ENCODE measurements at places on chromosomes 2 and 18.

DNA sequence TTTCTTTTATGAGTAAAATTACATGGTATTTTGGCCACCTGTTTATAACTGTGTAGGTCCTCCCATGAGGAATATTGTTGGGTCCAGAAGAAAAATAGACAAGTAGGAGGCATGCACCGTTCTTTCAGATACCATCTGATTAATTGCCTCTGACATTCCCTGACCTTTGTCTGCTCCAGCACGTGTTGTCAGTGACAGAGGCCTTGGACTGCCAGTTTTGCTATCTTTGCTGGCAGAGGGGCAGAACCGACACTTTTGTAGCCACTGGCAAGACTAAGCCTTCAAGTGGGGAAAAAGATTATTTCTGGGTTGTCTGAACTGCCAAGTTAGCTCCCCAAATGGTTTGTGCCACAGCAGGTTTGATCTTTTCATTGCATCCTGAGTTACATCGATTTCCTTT, 276.9 kb downstream of the CAMKMT start:
- DNase-seq: no peak

DNA sequence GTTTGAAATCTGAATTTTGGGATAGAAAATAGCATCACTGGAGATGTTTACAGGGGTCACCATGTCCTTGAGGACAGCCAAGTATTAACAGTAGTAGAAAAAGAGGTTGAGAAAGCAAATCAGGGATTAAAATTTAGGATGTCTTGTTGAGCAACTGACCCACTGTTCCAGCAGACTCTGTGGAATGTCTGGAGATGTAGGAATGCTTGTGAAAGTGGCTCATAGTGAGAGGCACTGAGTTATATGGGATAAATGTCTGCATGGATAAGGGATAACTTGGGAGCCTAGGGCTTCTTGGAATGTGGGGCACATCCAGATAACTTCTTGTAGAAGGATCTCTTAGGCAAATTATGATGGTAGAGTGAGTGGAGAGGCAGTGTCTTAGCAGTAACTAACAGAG, 495.0 kb downstream of the TMX3 start:
- no peak for DNase-seq

DNA sequence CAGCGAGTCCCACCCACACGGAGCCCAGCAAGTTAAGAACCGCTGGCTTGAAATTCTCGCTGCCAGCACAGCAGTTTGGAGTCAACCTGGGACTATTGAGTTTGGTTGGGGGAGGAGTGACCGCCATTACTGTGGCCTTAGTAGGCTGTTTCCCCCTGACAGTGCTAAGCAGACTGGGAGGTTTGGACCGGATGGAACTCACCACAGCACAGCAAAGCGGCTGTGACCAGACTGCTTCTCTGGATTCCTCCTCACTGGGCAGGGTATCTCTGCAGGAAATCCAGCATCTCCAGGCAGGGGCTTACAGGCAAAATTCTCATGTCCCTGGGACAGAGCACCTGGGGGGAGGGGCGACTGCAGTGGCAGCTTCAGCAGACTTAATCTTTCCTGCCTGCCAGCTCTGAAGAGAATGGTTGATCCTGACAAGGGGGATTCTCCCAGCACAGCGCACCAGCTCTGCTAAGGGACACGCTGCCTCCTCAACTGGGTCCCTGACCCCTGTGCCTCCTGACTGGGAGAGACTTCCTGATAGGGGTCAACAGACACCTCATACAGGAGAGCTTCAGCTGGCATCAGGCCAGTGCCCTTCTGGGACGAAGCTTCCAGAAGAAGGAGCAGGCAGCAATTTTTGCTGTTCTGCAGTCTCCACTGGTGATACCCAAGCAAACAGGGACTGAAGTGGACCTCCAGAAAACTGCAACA, 425.4 kb downstream of the NYAP2 start:
- DNase-seq: no peak

DNA sequence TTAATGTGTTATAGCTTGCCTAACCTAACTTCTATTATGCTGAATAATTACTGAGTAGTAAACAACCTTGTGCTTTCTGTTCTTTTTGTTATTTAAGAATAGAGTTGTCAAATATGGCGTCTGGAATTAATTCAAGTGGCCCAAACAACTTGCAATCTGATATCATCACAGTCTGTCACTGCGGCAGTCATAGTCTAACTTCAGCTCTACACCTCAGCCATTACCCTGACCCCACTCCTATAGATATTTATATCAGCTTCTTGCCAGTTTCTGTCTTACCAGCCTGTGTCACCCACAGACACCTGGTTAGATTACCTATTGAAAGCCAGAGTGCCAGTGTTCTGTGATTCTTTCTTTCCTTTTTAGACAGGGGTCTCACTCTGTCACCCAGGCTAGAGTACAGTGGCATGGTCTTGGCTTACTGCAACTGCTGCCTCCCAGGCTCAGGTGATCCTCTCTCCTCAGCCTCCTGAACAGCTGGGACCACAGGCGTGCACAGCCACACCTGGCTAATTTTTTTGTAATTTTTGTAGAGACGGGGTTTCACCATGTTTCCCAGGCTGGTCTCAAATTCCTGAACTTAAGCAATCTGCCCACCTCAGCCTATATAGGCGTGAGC, 14.1 kb upstream of the KLHL41 start:
- DNase-seq: no peak

DNA sequence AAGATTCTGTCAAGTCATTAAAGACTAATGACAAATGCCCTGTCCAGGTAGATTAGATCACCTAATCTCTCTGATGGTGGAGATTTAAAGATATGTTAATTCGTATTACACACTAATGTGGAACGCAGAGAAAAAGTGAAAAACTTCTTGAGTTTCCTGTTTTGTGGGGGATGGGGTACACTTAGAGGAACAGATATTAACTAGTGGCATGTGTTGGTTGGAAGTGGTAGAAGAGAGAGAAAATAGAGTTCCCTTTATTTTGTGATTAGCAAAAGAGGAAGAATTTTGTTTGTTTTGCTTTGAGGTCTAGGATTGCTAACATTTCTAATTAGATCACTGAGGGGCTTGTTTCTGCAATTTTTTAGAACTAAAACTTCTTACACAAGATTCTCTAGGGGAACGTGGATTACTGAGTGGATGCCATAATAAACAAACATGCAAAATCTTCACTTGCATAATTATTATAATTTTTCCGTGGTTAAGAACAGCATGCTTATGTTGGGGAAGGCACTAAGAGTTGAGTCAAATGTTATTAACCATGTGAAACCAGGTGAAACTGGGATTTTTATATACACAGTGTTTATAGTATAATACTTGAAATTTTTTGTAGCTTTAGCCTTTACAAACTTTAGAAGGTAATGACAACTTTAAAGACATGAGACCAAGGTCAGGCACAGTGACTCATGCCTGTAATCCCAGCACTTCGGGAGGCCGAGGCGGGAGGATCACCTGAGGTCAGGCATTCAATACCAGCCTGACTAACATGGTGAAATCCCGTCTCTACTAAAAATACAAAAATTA, 97.4 kb upstream of the STK17B start:
- no peak for DNase-seq

GRCh38 chr2:85790499-85791188, 36.9 kb downstream of the ATOH8 start:
- DNase-seq: no peak

- DNase-seq: no peak
Measured at GRCh38 chr2:111938392-111938791, 40.0 kb downstream of the MERTK start.

- DNase-seq: no peak
Measured at GRCh38 chr2:200471928-200472645, 37.8 kb downstream of the KCTD18 start.

DNA sequence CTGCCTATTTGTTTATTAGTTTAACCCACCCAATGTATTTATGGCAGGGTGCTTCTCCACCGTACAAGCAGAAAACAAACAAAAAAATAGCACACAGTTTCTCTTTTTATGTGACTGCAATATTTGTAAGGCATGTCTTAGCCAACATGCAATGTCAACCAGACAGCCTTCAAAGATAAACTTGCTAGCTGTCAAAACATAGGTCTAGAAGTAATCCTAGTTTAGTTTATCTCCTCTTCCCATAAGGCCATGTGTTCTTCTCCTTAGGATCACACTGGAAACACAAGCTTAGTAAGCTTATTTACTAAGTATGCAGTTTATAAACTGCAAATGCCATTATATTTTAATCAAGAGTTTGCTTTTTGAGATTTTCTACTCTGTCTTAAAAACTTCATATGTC, 75.6 kb downstream of the LDAH start:
- no peak for DNase-seq

DNA sequence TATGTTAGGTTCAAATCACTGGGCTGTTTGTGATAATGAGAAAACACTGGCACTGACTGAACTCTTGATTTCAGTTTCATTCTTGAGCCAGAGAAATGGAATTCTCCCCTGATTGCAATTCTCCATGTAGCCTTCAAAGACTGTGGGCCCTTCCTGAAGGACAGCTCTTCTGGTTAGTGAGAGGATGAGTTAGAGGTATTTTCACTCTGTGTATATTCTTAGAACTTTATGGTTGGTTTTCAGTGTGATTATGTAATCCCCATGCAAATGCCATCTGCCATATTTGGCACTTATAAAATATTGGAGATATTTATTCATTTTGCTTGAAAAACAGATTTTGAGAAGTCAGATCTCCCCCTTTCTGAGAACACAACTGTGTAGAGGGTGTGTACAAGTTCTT, 323.7 kb downstream of the SLC4A3 start:
- no peak for DNase-seq

DNA sequence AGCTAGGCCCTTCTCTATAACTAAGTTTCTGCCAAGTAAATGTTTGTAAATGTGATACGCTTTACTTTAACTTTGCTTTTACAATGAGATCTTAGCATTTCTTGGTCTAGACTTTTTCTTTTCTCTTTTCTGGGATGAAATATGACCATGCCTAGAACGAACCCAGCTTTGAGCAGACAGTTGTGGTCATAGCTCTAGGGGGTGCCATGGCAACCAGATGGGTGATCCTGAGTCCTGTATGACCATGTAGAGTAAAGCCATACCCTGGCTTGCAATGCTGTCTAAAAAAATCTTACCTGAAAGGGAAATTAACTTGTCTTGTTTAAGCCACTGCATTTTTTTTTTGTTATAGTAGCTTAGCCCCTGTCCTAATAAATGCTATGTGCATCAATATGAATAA, 956.3 kb downstream of the SLC4A3 start:
- DNase-seq: no peak

DNA sequence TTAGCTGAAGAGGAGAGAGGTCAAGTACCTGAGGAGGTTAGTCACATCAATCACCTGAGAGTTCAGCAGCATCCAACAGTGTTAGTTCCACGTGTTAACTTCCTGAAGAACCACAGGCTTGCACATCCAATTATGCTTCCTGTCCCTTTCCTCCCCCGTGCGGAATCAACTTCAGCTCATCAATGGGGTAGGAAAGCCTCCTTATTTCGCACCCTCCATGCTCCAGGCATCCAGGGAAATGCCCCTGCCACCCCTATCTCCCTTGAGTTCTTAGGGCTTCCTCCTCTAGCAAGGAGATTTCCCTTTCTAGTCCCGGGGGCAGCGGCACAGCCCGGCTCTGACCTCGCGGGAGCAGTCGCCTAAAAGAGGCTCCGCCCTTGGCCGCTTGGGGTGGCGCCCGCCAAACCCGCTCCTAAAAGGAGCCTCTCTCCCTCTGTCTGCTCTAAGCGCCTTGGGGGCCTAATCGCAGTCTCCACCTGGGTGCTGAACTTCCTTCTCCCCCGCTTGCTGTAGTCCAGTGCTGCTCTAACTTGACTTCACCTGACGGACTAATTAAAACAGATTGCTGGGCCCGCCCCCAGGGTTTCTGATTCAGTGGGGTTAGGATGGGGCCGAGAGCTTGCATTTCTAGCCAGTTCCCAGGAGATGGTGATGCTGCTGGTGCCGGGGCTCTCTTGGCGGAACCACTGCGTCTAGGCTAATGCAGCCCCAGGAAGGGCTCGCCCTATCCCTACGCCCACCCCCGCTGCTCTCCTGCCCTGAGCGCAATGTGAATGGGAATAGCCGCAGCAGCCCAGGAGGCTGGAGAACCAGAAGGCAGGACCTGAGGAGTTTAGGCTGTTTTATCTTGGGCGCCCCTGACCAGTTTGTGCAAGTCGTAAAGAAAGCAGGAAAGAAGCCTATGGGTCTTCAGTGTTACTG, 3.4 kb upstream of the TET3 start:
- no peak for DNase-seq

DNA sequence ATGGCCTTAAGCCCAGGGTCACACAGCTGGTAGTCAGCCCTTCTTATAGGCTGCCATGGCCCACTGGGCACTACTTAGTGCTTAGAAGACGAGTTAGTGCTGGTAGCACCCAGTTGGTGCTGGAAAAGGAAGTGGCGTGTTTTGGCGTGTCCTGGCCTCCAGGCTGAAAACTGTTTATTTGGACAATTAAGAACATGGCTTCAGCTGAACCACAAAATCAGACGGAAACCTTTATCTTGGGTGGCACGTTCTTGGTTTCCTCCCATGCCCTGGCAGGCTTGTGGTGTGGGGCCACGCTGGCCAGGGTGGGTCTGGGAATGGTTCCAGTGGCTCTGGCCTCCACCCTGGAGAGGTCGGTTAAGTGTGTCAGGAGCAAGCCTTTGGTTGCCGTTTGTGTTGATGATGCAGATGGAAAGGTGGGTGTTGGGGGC, 141.5 kb upstream of the HAAO start:
- no peak for DNase-seq

DNA sequence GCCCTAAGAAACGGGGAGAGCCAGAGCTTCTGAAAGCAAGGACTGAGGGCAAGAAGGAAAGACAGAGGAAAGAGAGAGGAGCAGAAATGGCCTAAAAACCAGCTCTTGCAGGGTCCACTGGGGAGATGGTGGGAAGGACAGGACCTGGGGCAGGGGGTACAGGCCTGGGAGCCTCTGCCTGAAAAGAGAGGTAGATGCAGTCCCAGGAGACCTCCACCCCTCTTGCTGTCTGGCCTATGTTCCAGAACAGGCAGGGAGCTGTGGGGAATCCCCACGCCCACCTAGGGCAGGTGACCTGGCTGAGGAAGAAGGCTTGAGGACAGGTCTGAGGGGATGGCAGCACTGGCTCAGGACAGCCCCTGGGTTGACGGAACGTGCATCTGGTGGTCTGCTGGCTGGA, 4.6 kb downstream of the CAPN13 start:
- no peak for DNase-seq

GRCh38 chr2:224561234-224562005, 23.7 kb downstream of the CUL3 start:
- no peak for DNase-seq

GRCh38 chr2:69918401-69918800, 3.5 kb downstream of the MXD1 start:
- DNase-seq: no peak

DNA sequence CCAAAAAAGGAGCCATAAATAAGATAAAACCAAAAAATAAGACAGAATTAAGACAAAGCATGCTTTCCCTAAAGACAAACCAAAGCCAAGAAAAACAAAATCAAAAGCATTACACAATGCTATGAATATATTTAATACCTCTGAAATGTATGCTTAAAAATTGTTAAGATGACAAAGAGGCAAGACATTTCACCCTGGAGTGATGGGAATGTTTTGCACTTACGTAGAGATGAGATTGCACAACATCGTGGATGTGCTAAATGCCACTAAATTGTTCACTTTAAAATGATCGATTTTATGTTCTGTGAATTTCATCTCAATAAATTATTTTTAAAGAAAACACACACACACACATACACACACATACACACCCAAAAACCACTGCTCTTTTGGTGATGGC, 386.6 kb upstream of the KLHL29 start:
- no peak for DNase-seq

GRCh38 chr2:43169099-43169945, 57.1 kb downstream of the ZFP36L2 start:
- no peak for DNase-seq

- DNase-seq: no peak
Measured at GRCh38 chr18:5604778-5605177, 61.0 kb upstream of the EPB41L3 start.

Measured in urinary bladder (tissue), 4 donors.